ENCODE measurements at places on chromosomes 6 and 20.

- DNase-seq, result no peak
Observed at GRCh38 chr20:32450484-32451061, 92.4 kb downstream of the ASXL1 start.

GRCh38 chr6:107849325-107849724, 25.2 kb upstream of the SCML4 start:
- no peak for DNase-seq

GRCh38 chr6:157270308-157270707, 53.0 kb downstream of the TMEM242 start:
- DNase-seq, result no peak

- DNase-seq, result no peak
Observed at GRCh38 chr6:34490390-34491090, 24.7 kb downstream of the PACSIN1 start.

DNA sequence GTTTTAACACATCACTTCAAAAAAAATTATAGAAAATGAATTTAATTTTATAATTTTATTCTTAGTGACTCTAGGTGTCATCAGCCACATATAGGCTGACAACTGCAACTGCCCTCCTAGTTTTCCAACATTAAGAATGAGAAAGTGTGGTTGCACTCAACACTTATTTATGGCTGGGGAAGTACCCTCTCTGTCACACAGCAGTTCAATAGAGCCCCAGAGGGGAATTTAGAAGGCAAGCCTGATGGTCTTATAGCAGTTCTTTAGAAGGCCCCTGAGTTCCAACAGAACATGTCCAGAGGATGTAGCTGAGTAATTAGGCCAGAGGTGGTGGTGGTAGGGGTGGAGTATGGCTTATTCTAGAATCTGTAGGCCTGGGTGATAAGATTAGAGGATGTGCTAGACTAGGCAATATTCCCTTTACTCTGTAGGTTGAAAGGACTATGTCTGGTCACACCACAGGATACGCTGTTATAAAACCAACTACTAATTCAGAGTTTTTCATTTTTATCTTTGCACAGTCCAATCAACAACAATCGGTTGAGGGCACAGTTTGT, 226.5 kb upstream of the CITED2 start:
- DNase-seq, result no peak

- no peak for DNase-seq
Observed at GRCh38 chr20:31972471-31973021, 4.6 kb downstream of the XKR7 start.

GRCh38 chr6:46648869-46649492, 3.6 kb downstream of the CYP39A1 start:
- DNase-seq, result no peak

DNA sequence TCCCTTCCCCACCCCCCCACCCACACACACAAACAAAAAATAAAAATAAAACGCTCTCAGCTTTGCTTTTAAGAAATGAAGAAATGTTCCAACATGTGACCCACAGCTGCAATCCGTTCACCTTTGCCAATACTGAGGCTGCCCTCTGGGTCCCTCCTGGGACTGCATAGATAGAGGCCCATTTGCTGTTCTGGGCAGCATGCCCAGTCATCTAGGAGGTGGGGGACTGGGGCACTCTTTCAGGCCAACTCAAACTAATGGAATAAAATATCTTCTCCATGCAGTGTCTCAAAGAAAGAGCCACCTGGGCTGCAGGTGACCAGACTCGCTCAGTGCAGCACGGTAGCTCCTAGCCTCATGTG, 79.9 kb downstream of the SLC22A3 start:
- DNase-seq, result no peak

DNA sequence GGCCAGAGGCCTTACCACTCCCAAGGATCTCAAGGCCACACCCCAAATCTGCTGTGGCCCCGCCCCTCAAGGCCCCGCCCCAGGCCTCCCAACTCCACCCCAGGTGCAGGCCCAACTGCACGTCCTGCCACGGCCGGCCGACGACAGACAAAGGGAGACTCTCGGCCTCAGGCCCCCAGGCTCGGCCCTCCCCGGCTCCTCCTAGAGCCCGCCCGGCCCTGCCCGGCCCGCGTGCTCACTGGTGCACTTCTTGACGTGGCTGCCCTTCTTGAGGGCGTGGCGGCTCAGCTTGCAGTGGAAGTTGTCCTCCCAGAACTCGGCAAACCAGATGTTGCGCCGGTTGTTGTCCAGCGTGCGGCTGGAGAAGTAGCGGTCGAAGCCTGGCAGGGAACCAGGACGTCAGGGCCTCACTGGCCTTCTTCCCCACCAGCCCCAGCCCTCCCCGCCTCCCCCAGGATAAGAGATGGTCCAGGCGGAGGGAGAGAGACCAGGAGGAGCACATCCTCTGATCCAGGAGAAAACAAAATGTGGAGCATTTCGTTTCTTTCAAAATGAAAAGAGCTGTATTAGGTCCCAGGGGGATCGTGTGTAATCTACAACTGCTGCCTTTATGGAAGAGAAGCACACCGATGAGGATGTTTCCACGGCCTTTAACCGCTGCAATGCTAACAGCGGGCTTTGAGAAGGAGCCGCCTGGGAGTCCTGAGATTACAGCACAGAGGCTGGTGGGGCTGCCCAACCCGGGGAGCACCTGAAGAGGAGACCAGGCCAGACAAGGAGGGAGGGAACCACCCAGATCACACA, 89.4 kb downstream of the GRM4 start:
- DNase-seq, result peak; percentile 50

GRCh38 chr6:37135835-37136694, 33.9 kb upstream of the PIM1 start:
- no peak for DNase-seq

DNA sequence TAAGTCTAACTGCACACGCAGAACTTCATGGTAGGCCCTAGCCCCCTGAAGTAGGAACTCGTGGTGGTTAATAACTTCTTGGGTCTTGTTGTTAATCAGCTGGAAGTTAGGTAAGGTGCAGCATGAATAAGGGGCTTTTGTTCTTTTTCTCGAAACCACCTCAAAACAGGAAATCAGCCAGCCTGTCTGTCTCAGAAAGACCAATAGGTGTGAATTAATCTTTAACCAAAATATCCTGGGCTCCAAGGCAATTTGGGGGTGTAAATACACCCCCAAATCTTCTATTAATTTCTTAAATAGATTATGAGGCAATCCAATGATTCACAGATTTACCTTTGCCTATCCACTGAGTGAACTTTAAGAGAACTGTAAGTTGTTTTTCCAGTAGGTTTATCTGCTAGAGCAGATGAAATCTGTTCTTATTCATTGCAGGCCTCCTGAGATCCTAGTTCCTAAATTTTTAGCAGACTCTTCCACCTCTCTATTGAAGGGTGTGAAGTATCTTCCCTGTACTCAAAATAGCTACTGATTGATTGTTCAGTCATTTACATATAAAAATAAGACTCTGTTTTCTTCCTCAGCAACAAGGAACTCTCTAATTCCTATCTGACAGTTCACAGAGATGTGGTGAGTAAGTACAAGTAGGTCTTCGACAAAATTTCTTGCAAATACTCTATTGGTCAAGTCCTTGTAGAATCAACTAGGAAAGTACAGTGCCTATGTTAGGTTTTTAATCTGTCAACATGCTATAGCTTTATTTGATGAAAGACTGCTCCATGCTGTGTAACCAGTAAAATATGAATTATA, 427.1 kb upstream of the NOX3 start:
- no peak for DNase-seq

- DNase-seq, result no peak
Observed at GRCh38 chr6:137953761-137954160, 86.7 kb downstream of the TNFAIP3 start.

GRCh38 chr6:29531668-29532067, 27.9 kb downstream of the UBD start:
- DNase-seq, result no peak

GRCh38 chr6:116010790-116011401, 49.8 kb downstream of the FRK start:
- no peak for DNase-seq

DNA sequence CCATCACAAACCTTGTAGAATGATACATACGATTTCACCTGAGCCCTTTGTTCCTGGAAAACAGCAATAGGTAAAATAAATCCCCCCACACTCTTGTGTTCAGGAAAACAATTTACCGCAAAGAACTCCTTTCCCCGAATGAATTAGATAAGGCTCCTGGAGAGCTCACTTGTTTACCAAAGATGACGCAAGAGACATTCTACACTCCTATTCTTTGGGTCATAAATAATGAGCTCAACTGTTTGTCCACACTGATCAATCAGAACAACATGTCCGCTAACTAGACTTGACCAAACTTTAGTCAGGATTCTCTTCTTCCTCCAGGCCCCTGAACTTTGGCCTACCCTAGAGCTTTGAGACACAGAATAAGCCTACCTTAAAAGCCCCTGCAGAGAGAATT, 271.9 kb upstream of the OPRM1 start:
- DNase-seq, result no peak
